Renal cortical epithelial cell (primary cell): ENCODE measurements at places on chromosomes 3 and 15. TPM values are rescaled to one million over a fixed set of nuclear protein-coding genes. Genes with fewer than 3 reads are reported as not detected.

- DNase-seq: peak; percentile 25
Observed at GRCh38 chr3:194767446-194768207, 81.9 kb downstream of the FAM43A start.

DNA sequence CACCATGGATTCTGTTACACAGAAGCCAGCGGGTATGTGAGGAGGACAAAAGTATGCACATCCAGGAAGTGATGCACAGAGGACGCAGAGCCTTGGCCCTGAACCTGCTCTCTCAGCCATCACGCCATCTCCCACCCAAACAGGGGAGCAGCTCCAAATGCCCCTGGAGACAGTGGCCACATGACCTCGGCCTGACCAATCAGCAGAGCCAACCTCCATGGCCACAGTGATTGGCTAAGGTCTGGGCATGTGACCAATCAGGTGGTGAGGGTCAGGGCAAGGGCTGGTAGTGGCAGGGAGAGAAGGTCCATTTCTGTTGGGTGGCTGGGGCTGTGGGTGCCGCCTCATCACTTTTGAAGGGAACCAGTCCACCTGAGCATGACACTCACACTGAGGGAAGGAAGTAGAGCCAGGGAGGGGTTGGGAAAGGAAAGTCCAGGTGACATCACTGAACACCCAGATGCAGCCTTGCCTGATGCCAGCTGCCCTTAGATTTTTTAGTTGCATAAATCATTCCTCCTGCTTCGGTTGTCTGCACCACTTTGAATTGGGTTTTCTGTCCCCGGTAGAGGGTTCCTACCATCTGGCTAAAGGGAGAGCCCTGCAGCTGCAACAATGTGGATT, 70.3 kb upstream of the IQSEC1 start:
- no peak for DNase-seq

DNA sequence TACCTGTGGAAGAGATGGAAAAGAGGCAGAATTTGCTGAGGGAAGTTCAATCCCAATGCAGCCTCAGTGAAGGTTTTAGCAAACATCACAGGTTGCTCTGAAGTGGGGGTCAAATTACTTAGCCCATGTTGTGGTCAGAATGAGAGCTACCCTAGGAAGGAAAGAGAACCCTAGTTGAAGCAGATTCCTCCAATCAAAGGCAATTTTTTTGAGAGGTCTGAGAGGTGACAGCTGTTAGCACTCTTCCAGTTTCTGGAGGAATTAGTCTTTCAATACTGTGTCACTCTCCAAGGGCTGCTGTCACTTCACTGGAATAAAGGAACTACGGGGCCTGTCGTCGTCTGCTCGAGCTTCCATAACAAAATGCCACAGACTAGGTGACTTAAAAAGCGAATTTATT, 584.2 kb upstream of the DPPA4 start:
- no peak for DNase-seq

DNA sequence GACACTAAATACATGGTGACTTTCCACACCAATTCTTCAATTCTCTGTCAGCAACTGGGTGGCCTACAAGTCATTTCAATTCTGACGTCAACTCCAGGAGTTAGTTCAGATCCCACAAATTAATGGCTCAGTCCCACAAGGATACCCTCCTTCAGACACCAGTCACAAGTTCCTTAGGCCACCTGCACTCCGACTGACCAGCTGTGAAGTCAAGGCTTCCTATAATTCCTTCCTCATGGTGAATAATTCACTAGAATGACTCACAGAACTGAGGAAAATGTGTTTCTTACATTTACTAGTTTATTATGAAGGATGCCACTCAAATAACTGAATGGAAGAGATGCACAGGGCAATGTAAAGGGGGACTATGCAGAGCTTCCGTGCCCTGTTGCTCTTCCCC, 6.3 kb upstream of the PIAS1 start:
- peak; percentile 83 for DNase-seq

- DNase-seq: no peak
Observed at GRCh38 chr3:22117091-22117490, 366.1 kb upstream of the ZNF385D start.

DNA sequence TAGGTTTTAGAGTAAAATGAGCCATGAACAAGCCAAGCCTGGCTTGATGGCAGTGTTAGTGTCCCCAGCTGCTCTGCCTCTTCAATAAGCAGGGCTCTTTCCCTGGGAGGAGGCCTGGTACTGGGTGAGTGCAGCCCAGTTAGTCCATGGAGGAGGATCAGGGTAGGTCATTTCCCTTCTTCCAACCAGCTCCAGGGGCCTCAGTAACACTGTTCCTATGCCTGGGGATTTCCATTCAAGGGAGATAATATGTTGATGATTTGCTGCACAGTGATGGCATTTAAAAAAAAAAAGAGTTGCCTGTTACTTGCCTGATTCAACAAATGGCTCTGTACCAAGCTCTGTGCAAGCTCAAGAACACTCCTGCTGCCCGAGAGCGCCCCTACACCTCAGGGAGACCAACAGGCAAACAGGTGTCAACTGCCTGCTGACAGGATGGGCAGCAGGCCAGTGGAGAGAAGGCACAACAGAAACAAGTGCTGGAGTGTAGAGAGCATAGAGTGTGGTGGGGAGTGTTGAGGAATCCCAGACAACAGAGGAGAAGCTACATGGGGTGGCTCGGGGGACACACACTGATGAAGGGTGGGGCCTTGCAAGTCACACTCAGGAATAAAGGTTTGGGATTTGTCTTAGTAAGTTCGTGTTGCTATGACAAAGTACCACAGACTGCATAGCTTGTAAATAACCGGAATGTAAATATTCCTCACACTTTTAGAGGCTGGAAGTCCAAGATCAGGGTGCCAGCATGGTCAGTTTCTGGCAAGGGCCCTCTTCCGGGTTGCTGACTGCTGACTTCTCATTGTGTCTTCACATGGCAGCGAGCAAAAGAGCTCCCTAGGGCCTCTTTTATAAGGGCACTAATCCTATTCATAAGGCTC, 78.6 kb upstream of the PXYLP1 start:
- no peak for DNase-seq

- DNase-seq: no peak
Observed at GRCh38 chr15:92273723-92274122, 120.0 kb upstream of the ST8SIA2 start.

Gene TMCO5A
- not detected in 2 replicates for total RNA-seq

- no peak for DNase-seq
Observed at GRCh38 chr3:89628856-89629670, 521.6 kb downstream of the EPHA3 start.

DNA sequence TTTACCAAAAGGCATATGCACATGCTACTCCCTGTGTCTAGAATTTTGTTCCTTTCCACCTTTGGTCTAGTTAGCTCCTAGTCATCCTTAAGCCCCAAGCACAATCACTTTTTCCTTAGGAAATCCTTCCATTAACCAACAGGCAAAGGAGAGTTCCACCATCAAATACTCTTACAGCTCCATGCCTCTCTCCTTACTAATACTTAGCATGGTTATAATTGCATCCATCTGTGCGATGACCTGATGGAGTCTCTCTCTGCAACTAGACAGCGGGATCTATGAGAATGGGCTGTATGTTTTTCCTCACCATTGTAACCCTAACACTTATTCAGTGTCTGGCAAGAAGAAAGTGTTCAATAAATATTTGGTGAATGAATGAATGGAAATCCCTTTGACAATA, 69.3 kb upstream of the SMAD3 start:
- no peak for DNase-seq

Gene ADAMTS7
- total RNA-seq: 4.5 and 9.9 TPM in 2 replicates

DNA sequence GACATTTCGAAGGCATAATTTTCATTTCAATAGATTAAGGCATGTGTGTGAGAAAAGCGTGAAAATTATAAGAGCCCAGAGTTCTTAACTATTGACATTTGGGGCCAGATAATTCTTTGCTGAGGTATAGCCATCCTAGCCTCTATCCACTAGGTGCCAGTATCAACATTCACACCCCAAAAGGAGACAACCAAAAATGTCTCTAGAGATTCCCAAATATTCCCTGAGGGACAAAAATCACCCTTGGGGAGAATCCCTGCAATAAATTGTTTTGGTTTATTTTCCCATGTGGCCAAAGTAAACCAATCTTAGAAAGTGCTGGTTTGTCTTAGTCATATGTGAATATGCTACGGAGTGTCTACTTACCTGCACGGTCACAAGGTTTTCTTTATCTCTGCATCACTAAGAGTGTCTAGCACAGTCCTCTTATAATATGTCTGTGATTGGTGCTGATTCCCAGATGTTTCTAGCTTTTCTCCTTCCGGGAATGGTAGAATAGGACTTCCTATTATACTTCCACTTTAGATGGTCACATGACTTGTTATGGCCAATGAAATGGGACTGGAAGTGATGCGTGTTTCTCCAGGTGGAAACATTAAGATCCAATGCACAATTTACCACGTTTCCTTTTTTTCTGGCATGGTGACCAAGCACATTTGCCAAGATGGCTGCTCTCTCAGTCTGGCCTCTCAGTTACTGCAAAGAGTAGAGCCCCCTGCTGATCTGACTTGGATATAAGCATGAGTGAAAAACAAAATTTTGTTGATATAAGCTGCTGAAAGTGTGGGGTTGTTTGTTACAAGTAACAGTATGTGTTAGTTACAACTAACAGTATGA, 8.0 kb upstream of the KBTBD8 start:
- DNase-seq: no peak

DNA sequence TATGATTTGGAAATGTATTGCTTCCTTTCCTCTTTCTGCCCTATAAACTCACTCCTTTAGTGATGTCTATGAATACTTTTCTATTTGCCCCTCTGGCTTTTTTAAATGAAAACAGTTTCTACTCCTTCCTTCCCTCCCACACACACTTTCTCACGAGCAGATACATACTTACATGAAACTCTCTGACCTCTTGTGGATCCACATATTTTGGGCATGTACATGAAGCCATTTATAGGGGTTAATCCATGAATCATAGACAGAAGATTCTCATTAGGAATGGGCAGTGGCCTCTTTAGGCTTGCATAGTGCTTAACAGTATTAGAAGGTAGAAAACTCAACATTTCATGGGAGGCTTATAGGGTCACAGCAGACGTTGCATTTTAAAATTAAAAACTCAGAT, 24.8 kb downstream of the ANAPC13 start:
- DNase-seq: no peak

GRCh38 chr15:72616491-72617210, 37.8 kb upstream of the GOLGA6B start:
- DNase-seq: no peak

GRCh38 chr3:52530918-52531826, 2.5 kb downstream of the NT5DC2 start:
- no peak for DNase-seq

- DNase-seq: peak; percentile 23
Observed at GRCh38 chr3:34725774-34726173, 913.6 kb upstream of the ARPP21 start.

- DNase-seq: no peak
Observed at GRCh38 chr3:83513677-83514076, 1445.1 kb upstream of the CADM2 start.

Gene EBLN2
- total RNA-seq: 3.6 and 5.7 TPM in 2 replicates

GRCh38 chr15:29821416-29822099, 710 bp downstream of the TJP1 start:
- DNase-seq: peak; percentile 76

DNA sequence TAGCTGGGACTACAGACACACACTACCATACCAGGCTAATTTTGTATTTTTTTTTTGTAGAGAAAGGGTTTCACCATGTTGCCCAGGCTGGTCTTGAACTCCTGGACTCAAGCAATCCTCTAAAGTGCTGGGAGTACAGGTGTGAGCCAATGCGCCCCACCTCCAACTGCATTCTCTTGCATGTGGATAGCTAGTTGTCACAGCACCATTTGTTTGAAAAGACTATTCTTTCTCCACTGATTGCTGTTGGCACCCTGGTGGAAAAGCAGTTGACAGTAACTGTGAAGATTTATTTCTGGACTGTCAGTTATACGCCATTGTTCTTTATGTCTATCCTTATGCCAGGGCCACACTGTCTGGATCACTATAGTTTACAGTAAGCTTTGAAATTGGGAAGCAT, 303.9 kb downstream of the ADAMTS17 start:
- no peak for DNase-seq

Gene SLC9C1
- 0.25 and 1.7 TPM in 2 replicates for total RNA-seq

DNA sequence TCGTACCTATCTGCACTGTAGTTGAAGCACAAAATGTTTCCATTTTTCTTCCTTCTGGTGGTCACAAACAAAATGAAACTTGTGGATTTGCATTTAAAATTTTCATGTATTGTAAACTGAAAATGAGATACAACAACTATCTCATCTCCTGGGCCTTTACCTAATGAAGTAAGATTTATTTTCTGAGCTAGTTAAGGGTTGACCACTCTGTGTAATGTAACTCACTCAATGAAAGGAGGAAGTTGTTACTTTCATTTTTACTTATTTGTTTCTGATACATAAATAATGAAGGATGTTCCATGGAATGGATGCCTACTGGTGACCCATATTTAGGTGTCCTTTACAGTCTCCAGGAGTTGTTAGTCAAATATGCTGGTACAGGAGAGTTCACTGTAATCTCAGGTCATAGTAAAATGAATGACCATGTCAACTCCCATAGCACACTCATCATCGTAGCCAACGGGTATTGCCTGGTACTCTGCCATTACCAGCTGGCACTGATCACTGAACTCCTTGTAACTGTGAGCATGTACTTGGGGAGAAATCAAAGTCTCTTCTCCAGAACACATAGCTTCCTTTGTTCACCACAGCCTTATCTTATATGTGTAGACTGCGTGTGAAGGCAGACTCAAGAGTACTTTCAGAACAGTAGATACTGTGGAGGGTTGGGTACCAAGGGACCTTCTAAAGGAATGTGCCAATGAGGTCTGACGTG, 474.2 kb upstream of the ROBO2 start:
- no peak for DNase-seq

- DNase-seq: no peak
Observed at GRCh38 chr3:139732729-139733128, 55.0 kb upstream of the NMNAT3 start.

Gene CSPG5
- 0.40 and 1.2 TPM in 2 replicates for total RNA-seq

Gene C2CD4A
- under 0.01 and 11.7 TPM in 2 replicates for total RNA-seq

Gene MKRN3
- 0.25 TPM in 1 of 2 replicates, not detected in the other for total RNA-seq

DNA sequence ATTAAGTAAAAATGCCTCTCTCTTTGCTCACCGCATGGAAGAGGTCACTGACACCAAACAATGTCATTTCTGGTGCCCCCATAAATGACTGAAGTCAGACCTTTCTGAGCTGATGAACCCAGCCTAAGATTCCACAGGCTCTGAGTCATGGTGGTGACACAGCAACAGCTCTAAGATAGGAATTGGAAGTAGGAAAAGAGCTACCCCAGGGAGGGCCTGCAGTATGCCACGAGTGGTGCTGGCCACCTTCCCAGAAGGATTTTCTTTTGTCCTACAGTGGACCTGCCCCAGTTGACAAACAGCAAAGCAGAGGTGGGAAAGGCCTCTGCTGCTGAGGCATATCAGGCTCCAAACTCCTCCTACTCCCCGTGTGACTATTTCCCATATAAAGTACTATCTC, 208.1 kb downstream of the MINAR1 start:
- DNase-seq: peak; percentile 89

DNA sequence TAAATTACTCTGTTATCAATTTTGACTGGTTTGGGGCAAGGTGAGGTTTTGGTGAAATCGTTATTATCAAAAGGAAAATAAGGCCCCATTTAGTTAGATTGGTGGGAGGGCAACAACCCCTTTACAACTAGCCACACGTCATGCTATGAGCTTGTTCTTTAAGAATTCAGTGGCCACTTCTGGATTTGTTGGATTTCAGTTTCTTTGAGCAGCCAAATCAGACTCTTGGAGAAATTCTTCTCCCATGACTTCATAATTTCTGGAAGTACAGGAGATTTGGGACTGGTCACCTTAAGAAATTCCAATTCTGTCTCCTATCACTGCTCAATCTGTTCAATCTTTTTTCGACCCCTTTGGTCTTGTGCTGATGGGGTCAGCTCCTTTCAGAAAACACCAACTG, 14.8 kb upstream of the WNT5A start:
- DNase-seq: no peak

- DNase-seq: no peak
Observed at GRCh38 chr15:31399544-31400171, 73.0 kb downstream of the KLF13 start.

Gene TCAIM
- 37.3 and 61.1 TPM in 2 replicates for total RNA-seq

Gene SLCO2A1
- total RNA-seq: 0.69 and 1.0 TPM in 2 replicates
